Spleen (tissue), 13 donors: ENCODE measurements at places on chromosomes 4 and X. TPM values are rescaled to one million over a fixed set of nuclear protein-coding genes. Genes with fewer than 3 reads are reported as not detected.

The LEF1 gene
- total RNA-seq, result 33.3 TPM

GRCh38 chr4:107835406-107835805 is 10.7 kb downstream of the SGMS2 start:
- no peak overlapping the region for H3K27ac ChIP-seq
- H3K27me3 ChIP-seq, result peaks cover 4% of the 10 kb centered on the region
- H3K4me3 ChIP-seq, result no peak overlapping the region
- no peaks in the 10 kb centered on the region for H3K4me1 ChIP-seq

DNA sequence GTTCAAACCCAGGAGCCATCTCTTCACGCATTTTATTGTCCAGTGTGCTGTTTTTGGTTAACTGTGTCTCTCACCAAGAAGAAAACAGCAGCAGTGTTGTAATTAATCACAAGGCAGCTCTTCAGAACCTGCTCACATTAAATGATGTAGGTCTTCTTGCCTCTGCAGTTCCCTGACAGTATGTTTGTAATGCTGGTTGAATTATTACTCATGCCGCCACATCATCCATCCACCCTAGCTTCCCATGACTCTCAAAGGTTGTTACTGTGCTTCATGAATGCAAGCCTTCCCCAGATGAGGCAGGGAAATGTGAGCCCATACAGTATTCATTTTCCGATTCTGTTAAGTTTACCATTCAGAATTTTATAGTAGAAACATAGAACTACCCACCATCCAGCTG is 17.4 kb downstream of the TLR10 start:
- H3K4me3 ChIP-seq, result no peak overlapping the region
- peaks cover 23% of the 10 kb centered on the region for H3K4me1 ChIP-seq
- H3K27me3 ChIP-seq, result no peaks in the 10 kb centered on the region
- no peak overlapping the region for H3K27ac ChIP-seq
- DNase-seq, result no peak

GRCh38 chr4:3426465-3427133 is 15.2 kb upstream of the HGFAC start:
- H3K27ac ChIP-seq, result no peak overlapping the region
- peaks cover 6% of the 10 kb centered on the region for H3K36me3 ChIP-seq
- no peaks in the 10 kb centered on the region for H3K4me1 ChIP-seq
- no peak for DNase-seq

DNA sequence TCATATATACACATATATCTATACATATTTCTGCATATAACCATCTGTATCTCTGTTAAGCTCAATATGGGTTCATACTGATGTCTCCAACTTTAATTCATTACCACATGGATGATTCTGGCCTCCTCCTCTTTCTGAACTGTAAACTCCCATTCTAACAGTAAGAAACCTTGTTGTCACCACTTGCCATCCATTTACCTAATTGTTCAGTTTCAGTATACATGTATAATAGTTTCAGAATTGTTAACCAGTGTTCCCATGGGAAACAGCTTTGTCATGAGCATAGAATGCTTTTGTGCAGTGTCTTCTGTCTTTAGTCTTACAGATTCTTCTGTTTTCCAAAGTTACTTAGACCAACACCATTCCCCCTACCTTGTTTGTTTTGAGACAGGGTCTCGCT is 35.9 kb downstream of the SLC9A6 start:
- H3K27ac ChIP-seq, result no peak overlapping the region
- H3K36me3 ChIP-seq, result no peaks in the 10 kb centered on the region
- H3K4me1 ChIP-seq, result no peaks in the 10 kb centered on the region
- no peak overlapping the region for H3K4me3 ChIP-seq
- no peak for DNase-seq

- no peaks in the 10 kb centered on the region for H3K4me1 ChIP-seq
- no peaks in the 10 kb centered on the region for H3K36me3 ChIP-seq
- H3K27me3 ChIP-seq, result no peaks in the 10 kb centered on the region
- no peak for DNase-seq
- no peak overlapping the region for H3K4me3 ChIP-seq
- no peak overlapping the region for H3K27ac ChIP-seq
Observed at GRCh38 chr4:21964762-21965319, 16.3 kb upstream of the KCNIP4 start.
